ENCODE measurements at places on chromosomes 11 and 22. TPM values are rescaled to one million over a fixed set of nuclear protein-coding genes. Genes with fewer than 3 reads are reported as not detected.

Gene CRYBB3
- total RNA-seq, result 0.74 TPM

Gene SPON1
- total RNA-seq, result 40.1 TPM

Gene BARX2
- total RNA-seq, result 0.41 TPM

Gene PKP3
- 23.1 TPM for total RNA-seq

Gene RAC2
- 111 TPM for total RNA-seq

DNA sequence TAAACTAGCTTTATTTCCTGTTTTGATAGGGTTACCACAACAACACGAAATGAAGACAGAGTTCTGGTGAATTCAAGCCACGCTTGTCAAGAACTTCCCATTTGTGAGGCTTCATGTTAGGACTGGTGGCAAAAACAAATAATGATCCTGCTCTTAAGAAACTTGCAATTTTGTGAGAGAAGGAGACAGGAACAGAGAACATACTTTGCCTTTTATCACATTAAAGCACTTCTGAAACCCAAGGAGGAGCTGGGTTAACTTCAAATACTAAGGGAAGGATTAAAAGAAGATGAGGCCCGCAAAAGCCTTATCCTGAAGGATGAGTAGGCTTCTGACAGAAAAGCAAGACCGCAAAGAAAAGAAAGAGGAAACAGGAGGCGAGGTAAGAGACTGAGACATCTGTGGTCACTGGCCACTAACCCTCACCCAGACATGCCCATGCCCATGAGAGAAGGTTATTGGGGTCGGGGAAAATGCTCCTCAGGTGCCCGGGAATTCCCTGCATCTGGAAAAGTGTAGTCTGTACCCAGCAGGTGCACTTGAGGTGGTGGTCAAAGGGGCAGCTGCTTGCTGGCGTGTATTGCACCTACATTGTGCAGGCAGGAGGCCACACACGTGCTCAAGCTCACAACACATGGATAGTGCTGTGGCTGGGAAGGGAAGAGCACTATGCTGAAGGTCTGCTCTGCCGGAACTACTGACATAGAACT, 50.5 kb downstream of the MAPK1 start:
- H3K27me3 ChIP-seq, result no peaks in the 10 kb centered on the region
- H3K27ac ChIP-seq, result peak overlapping the region; percentile 85
- H3K4me1 ChIP-seq, result peaks cover 59% of the 10 kb centered on the region
- H3K4me3 ChIP-seq, result peak overlapping the region; percentile 17
- H3K36me3 ChIP-seq, result no peaks in the 10 kb centered on the region
- no peak for DNase-seq

GRCh38 chr11:59076876-59077571, 9.1 kb upstream of the GLYATL1B start:
- peak; percentile 36 for DNase-seq
- no peaks in the 10 kb centered on the region for H3K4me1 ChIP-seq
- peaks cover 11% of the 10 kb centered on the region for H3K27me3 ChIP-seq
- no peaks in the 10 kb centered on the region for H3K36me3 ChIP-seq

- H3K27ac ChIP-seq, result no peak overlapping the region
- H3K36me3 ChIP-seq, result no peaks in the 10 kb centered on the region
- no peaks in the 10 kb centered on the region for H3K27me3 ChIP-seq
- H3K4me1 ChIP-seq, result no peaks in the 10 kb centered on the region
- no peak overlapping the region for H3K4me3 ChIP-seq
These were observed 171.3 kb downstream of the SOX6 start for GRCh38 chr11:16185042-16185441.

- no peaks in the 10 kb centered on the region for H3K27me3 ChIP-seq
- H3K4me3 ChIP-seq, result no peak overlapping the region
- H3K36me3 ChIP-seq, result no peaks in the 10 kb centered on the region
- H3K27ac ChIP-seq, result no peak overlapping the region
- DNase-seq, result no peak
These were observed 16.6 kb downstream of the TBC1D22A start for GRCh38 chr22:46779023-46779422.

DNA sequence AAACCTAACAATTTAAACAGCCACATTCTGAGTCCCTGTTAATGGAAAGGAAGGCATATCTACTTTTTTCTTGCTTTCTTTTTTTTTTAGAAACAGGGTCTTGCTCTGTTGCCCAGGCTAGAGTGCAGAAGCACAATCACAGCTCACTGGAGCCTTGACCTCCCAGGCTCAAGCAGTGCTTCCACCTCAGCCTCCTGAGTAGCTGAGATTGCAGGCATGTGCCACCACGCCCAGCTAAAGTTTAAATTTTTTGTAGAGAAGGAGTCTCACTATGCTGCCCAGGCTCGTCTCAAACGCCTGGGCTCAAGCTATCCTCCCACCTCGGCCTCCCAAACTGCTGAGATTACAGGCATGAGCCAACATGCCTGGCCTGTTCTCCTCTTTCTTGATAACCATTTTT, 25.4 kb downstream of the ARFGAP3 start:
- H3K27ac ChIP-seq, result no peak overlapping the region
- H3K4me3 ChIP-seq, result no peak overlapping the region
- peaks cover 91% of the 10 kb centered on the region for H3K36me3 ChIP-seq
- no peaks in the 10 kb centered on the region for H3K27me3 ChIP-seq
- no peaks in the 10 kb centered on the region for H3K4me1 ChIP-seq

- no peaks in the 10 kb centered on the region for H3K36me3 ChIP-seq
- H3K4me3 ChIP-seq, result peak overlapping the region; percentile 47
- H3K27me3 ChIP-seq, result peaks cover 81% of the 10 kb centered on the region
- H3K27ac ChIP-seq, result no peak overlapping the region
- no peak for DNase-seq
- H3K4me1 ChIP-seq, result peaks cover 27% of the 10 kb centered on the region
These were observed 1.6 kb downstream of the PHF21B start for GRCh38 chr22:45008186-45008681.

- DNase-seq, result no peak
- H3K4me1 ChIP-seq, result no peaks in the 10 kb centered on the region
- peaks cover 19% of the 10 kb centered on the region for H3K27me3 ChIP-seq
- no peaks in the 10 kb centered on the region for H3K36me3 ChIP-seq
- no peak overlapping the region for H3K27ac ChIP-seq
- no peak overlapping the region for H3K4me3 ChIP-seq
These were observed 30.4 kb downstream of the POU2F3 start for GRCh38 chr11:120270386-120270785.

DNA sequence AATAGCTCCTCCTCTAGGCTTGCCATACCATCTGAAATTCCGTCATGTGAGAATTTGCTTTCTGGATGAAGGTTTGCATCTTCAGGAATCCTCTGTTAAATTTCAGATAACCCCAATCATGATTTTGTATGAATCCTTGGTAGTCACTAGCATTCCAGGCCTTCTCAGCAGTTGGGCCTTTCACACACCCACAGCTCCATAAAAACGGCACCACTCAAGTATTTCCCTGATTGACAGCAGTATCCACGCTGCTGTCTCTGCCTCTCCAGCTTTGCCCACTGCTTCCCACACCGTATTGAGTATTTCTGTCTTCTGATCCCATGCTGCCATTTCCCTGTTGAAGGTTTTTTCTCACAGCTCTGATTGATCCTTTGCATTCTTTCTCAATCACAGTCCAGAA, 208.7 kb upstream of the NCAM1 start:
- no peaks in the 10 kb centered on the region for H3K36me3 ChIP-seq
- H3K27ac ChIP-seq, result no peak overlapping the region
- H3K4me1 ChIP-seq, result no peaks in the 10 kb centered on the region

DNA sequence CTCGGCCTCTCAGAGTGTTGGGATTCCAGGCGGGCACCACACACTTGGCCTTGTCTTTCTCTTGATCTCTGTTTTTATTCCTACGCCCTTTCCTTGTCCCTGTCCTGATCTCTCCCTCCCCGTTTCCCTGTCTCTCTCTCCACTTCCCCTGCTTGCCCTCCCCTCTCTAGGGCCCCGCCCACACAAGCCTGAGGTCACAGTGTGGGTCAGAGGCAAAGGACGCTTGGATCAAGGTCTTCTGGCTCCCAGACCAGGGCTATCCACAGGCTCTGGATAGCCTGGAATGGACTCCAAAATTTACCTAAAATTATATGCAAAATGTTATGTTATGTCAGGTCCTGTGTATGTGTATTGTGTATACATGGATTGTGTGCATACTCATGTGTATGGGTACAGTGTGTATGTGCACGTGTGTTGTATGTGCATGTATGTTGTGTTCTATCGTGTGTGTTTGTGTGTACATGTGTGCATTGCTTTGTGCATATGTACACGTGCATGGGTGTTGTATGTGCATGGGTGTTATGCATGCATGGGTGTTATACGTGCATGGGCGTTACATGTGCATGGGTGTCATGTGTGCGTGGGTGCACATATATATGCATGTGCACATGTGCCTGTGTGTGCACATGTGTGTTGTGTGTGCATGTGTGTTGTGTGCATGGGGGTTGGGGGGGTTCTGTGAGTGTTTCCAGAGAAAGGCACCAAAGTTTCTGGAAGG, 38.3 kb downstream of the TP53I11 start:
- H3K27me3 ChIP-seq, result peaks cover 7% of the 10 kb centered on the region
- no peak overlapping the region for H3K4me3 ChIP-seq
- DNase-seq, result no peak
- no peaks in the 10 kb centered on the region for H3K36me3 ChIP-seq
- no peak overlapping the region for H3K27ac ChIP-seq

- H3K36me3 ChIP-seq, result no peaks in the 10 kb centered on the region
- no peak overlapping the region for H3K27ac ChIP-seq
- H3K4me1 ChIP-seq, result peaks cover 33% of the 10 kb centered on the region
- no peak overlapping the region for H3K4me3 ChIP-seq
- DNase-seq, result no peak
- H3K27me3 ChIP-seq, result no peaks in the 10 kb centered on the region
These were observed 1.1 kb downstream of the GVQW3 start for GRCh38 chr11:76382209-76382608.

GRCh38 chr11:17544181-17544622, at the start of gene USH1C:
TSS of gene USH1C (minus strand) at chr11:17544416. CDS start at chr11:17544307, 109 bp downstream.
- H3K27ac ChIP-seq, result no peak within 1 kb of the TSS
- peaks cover 12% of the 10 kb centered on the region for H3K27me3 ChIP-seq
- H3K36me3 ChIP-seq, result no peaks in the 10 kb centered on the region
- no peak within 1 kb of the TSS for H3K4me3 ChIP-seq
- peaks cover 3% of the 10 kb centered on the region for H3K4me1 ChIP-seq
- DNase-seq, result no peak

GRCh38 chr11:34977089-34977912, 60.9 kb downstream of the PDHX start:
- no peaks in the 10 kb centered on the region for H3K4me1 ChIP-seq
- no peak overlapping the region for H3K4me3 ChIP-seq
- no peaks in the 10 kb centered on the region for H3K27me3 ChIP-seq
- H3K27ac ChIP-seq, result no peak overlapping the region

DNA sequence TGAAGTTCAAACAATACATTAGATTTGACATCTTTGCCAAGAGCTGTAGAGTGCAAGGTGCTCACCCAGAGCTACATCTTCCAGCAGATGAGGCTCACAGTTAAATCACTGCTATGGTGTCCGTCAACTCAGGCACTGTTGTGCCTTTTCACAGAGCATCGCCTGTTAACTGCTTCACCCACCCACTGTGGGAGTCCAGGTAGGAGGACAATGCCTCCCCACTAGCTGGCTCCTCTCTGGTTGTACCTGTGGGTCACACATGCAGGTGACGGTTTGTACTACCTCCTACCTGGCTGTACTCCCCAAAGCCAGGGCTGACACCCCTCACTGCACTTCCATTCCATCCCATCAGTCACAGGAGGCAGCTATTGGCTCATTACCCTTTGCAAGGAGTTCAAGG, 84.6 kb upstream of the TOP3B start:
- H3K27ac ChIP-seq, result no peak overlapping the region
- no peaks in the 10 kb centered on the region for H3K36me3 ChIP-seq
- no peak for DNase-seq
- no peaks in the 10 kb centered on the region for H3K27me3 ChIP-seq

DNA sequence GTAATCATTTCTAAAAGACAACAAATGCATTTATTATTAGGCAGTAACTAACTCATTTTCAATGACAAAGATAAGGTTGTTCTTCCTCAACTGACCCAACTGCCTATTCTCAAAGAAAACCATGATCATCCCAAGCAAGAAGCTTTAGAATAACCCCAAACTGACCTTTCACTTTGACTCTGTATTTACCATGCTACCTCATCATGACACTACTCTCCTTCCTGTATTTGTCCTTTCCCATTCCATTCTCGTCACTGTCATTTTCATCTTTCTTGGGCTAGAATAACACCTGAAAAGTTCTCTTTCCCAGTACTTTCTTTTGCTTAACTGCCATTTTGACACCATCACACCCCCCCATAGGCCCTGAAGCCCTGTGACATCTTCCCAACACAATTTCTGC, 48.3 kb downstream of the TCF20 start:
- peaks cover 14% of the 10 kb centered on the region for H3K4me1 ChIP-seq
- DNase-seq, result no peak
- no peaks in the 10 kb centered on the region for H3K27me3 ChIP-seq
- no peak overlapping the region for H3K27ac ChIP-seq
- H3K36me3 ChIP-seq, result no peaks in the 10 kb centered on the region

- H3K4me3 ChIP-seq, result no peak overlapping the region
- H3K4me1 ChIP-seq, result peaks cover 8% of the 10 kb centered on the region
- no peak for DNase-seq
These were observed 37.9 kb upstream of the NRIP3 start for GRCh38 chr11:9041747-9042146.

GRCh38 chr22:37279331-37280181, 2.8 kb upstream of the CYTH4 start:
- peaks cover 4% of the 10 kb centered on the region for H3K27me3 ChIP-seq
- DNase-seq, result no peak
- no peak overlapping the region for H3K4me3 ChIP-seq
- H3K27ac ChIP-seq, result no peak overlapping the region

DNA sequence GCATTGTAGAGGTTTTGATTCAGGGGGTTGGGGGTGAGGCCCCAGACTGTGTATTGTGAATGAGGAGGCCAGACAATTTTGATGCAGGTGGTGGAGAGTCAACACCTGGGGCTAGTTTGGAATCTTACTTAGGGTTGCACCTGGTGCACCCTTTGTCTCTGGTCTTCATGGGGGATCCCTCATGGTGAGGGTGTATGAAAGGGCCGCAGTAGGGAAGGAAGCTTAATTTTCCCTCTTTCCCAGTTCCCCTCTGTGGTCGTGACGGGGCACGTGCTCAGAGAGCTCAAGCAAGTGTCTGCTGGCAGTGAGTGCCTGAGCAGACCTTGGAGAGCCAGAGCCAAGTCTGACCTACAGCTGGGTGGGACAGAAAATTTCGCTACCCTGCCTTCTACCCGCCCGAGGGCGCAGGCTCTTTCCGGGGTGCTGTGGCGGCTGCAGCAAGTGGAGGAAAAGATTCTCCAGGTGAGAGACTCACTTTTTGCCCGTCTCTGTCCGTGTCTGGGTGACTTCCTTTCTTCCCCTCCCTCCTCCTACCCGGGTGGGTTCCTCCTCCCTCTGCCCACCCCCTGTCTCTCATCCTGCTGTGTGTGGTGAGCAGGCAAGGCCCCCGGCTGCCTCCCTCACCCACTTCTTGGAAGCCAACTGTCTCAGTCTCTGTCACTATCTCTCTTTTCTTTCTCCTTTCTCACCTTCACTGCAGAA, 131.7 kb downstream of the MICAL2 start:
- no peak overlapping the region for H3K4me3 ChIP-seq
- peaks cover 25% of the 10 kb centered on the region for H3K4me1 ChIP-seq

Measured in lower lobe of right lung (tissue), 2 donors.